DMS79 treated with DMSO at 0.1 percent for 48 hours (cell line): ENCODE measurements at places on chromosomes 7 and 10.

DNA sequence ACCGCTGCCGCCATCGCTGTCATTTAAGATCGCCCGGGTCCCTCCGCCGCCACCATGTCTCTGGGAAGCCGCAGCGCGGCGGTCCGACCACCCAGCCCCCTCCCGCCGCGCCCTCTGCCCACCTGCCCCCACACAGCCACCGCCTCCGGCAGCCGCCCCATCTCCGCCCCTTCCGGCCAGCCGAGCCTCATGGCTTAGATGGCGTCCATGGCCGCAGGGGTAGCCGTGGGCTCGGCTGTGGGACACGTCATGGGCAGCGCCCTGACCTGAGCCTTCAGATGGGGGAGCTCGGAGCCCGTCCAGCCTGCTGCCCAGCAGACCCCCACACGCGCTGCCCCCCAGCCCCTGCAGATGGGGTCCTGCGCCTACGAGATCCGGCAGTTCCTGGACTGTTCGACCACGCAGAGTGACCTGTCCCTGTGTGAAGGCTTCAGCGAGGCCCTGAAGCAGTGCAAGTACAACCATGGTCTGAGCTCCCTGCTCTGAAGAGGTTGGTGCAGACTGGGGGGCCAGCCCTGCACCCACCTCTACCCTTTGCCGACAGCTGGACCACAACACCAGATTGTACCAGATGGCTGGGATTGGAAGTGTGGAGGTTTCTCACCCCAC lies 38.0 kb upstream of the TARP start:
- no peak for DNase-seq

GRCh38 chr7:142645777-142646176 lies 103.5 kb upstream of the PRSS1 start:
- no peak for DNase-seq

- DNase-seq, result no peak
Measured at GRCh38 chr10:100535338-100535714, 417 bp upstream of the HIF1AN start.

DNA sequence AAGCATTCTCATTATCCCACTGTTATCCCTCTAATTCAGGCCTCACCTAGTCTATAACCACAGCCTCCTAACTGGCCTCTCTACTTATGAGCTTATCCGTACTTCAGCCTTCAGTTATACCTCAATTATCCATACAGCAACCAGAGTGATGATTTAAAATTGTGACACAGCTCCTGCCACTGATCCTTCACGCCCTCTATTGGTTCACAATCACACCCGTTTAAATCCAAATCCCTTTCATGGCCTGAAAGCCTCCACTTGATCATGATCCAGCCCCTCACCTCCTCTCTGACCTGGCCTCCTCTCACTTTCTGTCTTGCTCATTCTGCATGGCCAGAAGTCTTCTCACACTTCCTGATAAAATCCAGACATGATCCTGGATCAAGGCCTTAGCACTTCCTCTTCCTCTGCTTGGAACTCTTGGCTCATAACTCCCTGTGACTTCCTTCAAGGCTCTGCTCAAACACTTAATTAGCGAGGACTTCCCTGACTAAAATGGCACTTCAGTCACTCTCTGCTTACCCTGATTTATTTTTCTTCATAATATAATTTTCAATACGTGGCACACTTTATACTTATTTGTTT lies 19.0 kb upstream of the TMEM26 start:
- no peak for DNase-seq

DNA sequence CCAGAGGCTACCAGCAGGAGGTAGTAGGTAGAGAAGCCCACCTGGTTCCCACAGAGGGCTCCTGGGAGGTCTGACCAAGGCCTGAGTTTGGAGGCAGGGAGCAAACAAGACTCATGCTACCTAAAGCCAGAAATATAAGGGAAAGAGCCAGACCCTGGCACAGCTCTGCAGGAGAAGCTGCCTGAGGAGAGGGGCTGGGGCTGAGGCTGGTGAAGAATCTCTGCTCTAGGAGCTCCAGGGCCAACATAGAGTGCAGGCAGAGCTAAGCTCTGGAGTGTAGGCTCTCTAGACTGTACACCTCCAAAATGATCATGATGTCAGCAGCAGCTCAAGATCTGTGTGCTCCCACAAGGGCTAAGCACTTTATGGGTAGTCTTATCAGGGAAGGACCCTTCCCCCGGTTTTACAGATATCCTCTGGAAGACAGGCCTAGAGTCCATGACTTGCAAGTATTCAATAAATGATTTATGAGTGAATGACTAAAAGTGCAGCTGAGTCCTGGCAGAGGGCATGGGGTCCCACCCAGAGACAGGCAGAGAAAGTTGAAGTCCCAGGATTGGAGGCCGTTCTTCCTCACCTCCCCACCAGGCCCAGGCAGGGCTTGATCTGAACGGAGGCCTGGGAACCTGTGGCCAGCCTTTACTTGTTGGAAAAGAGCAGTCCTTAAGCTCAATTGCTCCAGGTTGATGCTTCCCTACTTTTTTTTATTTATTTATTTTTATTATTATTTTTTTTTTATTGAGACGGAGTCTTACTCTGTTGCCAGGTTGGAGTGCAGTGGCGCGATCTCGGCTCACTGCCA lies 71.5 kb upstream of the LRRC4 start:
- DNase-seq, result no peak

GRCh38 chr10:61456095-61456789 lies 3.1 kb upstream of the TMEM26 start:
- DNase-seq, result no peak
